Thyroid gland (tissue), 4 donors: ENCODE measurements at places on chromosomes 1 and 21.

DNA sequence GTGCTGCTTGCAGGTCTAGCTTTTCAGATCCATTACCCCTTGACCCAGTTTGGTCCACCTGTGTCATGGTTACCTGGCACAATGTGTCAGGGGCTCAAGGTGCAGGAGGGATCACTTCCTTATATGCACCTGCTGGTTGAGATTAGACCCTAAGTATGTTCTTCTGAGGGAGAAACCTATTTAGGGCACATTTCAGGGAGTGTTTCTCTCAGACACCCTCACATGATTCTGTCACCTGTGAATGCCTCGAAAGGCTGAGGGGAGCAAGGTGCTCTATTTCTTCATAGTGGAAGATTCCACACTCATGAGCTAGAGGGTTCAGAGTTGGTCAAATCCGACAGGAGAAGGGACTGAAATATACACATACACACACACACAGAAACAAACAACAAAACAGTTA is 15.5 kb downstream of the HSD3B2 start:
- DNase-seq: no peak

GRCh38 chr1:248918131-248918530 is 12.1 kb downstream of the PGBD2 start:
- no peak for DNase-seq

DNA sequence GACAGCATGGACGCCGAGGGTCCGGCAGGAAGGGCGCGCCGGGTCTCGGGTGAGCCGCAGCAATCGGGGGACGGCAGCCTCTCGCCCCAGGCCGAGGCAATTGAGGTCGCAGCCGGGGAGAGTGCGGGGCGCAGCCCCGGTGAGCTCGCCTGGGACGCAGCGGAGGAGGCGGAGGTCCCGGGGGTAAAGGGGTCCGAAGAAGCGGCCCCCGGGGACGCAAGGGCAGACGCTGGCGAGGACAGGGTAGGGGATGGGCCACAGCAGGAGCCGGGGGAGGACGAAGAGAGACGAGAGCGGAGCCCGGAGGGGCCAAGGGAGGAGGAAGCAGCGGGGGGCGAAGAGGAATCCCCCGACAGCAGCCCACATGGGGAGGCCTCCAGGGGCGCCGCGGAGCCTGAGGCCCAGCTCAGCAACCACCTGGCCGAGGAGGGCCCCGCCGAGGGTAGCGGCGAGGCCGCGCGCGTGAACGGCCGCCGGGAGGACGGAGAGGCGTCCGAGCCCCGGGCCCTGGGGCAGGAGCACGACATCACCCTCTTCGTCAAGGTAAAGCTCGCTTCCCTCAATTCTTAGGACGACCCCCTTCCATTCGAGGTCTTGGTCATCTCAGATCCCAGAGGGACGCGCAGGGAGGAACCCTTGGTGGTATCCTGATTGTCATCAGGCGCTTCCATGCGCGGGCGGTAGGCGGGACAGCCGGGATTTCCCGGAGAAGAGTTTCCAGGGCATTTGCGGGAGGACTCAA is 1.6 kb downstream of the CLIC6 start:
- peak; percentile 23 for DNase-seq

GRCh38 chr21:43281661-43282357 is 113.0 kb downstream of the CRYAA start:
- DNase-seq: no peak

GRCh38 chr1:53645690-53646078 is 93.3 kb downstream of the GLIS1 start:
- no peak for DNase-seq

DNA sequence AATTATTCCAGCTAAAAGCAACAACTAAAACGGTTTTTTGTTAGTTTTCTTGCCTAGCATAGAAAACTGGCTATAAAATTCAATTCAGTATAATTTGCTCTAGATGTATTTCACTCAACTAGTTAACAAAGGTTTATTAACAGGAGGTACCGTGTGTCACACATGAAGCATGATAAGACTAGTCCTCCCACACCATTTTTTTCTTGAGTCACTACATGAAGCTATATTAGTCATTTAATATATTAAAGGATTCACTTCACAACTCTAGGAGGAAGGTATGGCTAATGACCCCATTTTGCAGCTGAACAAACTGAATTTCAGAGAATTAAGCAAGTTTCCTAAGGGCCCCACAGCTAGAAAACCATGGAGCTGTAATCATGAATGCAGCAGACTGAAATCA is 307.8 kb upstream of the USP25 start:
- no peak for DNase-seq

DNA sequence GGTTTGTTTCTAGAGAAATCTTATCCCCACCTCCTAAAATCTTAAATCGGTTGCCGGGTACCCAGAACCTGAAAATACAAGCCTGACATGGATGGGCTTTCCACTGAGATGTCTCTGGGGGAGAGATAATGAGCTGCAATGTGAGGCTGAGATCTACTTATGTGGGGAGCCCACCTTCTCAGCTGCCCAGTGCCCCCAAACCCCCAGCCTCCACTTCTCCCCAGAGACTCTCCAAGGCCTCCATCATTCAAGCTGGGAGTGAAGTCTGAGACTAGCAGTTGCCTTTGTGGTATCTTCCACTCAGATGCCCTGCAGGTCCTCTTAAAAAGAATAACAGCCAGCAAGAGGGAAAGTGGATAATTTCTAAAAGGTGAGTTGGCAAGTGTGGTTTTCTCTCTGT is 11.7 kb upstream of the ACTRT2 start:
- no peak for DNase-seq

DNA sequence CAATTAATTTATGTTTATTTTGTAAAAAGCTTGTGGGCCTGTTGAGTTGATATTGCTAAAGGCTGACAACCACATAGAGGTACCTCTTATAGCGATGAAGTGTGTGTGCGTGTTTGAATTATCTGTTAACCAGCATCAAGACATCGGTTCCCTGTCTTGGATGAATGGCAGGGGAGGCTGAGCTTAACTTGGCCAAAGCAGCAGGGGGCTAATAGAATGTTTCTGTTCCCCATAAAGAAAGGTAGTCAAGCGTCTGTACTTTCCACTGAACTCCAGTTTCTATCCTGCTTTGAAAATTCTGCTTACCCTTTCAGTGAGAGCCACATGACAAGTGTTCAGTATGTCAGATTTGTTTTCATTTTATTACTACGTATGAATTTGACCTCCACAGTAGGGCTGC is 63.0 kb downstream of the ROR1 start:
- DNase-seq: no peak

GRCh38 chr1:36089393-36090121 is 865 bp downstream of the ADPRS start:
- peak; percentile 26 for DNase-seq
